ENCODE measurements at places on chromosomes 5 and 9.

DNA sequence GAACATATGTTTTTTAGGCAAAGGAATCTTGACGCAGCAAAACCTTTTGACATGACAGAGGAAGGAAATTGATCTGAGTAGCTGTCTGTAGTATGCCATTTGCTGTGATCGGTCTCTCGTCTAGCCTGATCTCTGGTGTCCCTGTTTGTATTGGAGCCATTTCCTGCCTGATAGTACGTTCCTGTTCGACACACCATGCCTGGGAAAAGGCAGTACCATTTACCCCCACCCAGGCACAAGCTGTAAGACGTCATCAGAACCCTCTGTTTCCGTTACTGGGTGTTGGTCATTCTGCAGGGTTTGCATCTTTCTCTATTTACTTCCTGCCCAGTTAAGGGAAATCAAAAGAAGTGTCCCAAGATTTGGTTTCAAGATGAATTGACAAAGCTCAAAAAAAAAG, 129.7 kb downstream of the CEMIP2 start:
- no peak for DNase-seq

GRCh38 chr9:18775930-18776329, 257.1 kb downstream of the SAXO1 start:
- no peak for DNase-seq

GRCh38 chr9:88197781-88198340, 59.6 kb upstream of the SPATA31C2 start:
- no peak for DNase-seq

DNA sequence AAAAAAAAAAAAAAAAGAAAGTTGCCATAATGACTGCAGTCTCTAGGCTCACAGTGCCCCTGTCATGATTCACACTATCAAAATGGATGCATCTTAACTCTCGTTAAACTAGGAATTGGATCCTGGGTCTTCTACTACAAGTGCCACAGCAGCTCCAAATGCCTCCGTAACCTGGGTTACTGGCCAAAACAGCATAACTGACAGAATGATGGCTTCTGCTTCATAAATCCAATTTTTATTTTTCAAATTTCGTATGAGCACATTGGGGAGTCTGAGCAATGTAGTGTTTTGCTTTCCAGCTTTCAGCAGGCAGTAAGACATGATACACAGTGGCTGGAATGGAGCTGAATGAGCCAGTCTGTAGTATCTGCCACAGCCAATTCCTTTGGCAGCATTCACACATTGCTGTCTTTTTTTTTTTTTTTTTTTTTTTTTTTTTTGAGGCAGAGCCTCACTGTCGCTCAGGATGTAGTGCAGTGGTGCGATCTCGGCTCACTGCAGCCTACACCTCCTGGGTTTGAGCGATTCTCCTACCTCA, 36.0 kb upstream of the NPM1 start:
- no peak for DNase-seq
